ENCODE measurements at places on chromosomes 12 and 14. TPM values are rescaled to one million over a fixed set of nuclear protein-coding genes. Genes with fewer than 3 reads are reported as not detected.

Gene REM2
- not detected for total RNA-seq

Gene KRT81
- 5.1 TPM for total RNA-seq

Gene MNAT1
- total RNA-seq = 52.3 TPM

Gene TAS2R31
- 2.7 TPM for total RNA-seq

DNA sequence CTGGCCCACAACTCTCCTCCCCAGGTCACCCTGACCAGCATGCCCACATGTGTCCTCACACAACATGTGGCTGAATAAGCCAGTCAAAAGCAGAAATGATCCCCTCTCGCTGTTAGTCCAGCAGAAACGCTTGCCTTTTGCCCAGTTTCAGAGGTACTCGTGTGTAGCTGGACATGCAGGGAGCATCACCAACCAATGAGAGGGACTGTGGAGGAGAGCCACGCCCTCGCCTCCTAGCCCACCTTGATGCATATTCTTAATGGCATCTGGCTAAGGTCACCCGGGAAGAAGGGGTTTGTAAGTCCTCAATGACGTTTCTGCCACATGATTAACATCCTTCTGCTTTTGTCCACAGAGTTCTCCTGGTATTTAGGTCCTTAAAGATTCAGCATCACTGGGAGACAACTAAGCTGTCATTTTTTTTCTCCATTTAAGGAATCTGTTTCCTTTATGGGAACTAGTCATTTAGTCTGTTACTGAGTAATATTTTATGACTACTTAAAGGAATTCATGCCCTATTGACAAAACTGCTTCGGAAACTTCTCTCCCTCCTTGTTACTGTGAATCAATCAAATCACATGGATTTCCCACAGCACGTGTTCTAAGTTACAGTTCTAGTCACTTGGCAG, 134.0 kb downstream of the GCH1 start:
- DNase-seq = no peak

- no peak for DNase-seq
Measured at GRCh38 chr14:30725763-30726162, 103.6 kb downstream of the SCFD1 start.

DNA sequence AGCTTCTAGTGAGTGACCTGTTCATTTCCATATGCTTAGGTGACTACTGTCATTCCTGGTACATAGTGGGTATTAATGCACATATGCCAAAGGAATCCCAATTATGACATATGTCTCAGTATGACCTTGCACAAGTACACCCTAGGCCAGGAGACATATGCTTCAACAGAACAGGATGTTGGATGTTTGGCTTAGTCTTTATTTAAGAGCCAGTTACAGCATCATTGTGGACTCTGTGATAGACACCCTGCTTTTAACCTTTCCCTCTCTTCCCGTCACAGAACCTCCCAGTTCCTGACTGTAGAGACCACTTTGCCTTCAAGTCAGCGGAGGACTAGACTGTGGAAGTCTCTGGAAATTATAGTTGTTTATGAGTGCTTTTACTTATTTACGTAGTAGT, 72.9 kb downstream of the DAAM1 start:
- no peak for DNase-seq
